ENCODE measurements at places on chromosomes 7 and 10.

- DNase-seq: no peak
These were observed 167.2 kb upstream of the FERD3L start for GRCh38 chr7:19312416-19312815.

- DNase-seq: peak; percentile 7
These were observed 34.7 kb upstream of the CALN1 start for GRCh38 chr7:72446591-72447462.

DNA sequence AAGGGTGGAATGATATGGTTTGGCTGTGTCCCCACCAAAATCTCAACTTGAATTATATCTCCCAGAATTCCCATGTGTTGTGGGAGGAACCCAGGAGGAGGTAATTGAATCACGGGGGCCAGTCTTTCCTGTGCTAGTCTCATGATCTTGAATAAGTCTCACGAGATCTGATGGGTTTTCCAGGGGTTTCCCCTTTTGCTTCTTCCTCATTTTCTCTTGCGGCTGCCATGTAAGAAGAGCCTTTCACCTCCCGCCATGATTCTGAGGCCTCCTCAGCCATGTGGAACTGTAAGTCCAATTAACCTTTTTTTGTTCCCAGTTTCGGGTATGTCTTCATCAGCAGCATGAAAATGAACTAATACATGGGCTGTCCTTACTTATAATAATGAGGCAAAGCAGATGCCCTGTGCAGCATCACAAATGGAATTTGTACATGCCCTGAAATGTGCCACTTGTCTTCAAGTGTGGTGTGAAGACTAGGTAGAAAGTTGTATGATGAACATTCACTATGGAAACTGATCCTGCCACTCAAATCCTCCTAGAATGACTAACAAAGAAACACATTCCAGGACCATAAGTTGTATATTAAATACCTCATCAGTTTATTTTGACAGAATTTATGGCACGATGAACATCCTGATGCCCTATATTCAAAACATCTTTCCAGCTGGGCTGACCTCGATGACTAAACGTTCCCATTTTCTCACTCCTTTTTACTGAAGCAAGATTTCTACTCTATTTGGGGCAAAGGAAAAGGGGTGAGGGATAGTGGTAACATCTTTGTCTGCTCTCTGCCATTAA lies 122.8 kb upstream of the CTTNBP2 start:
- DNase-seq: no peak

GRCh38 chr10:5654218-5654755 lies 12.1 kb downstream of the ASB13 start:
- DNase-seq: no peak

- DNase-seq: no peak
These were observed 82.0 kb downstream of the MKI67 start for GRCh38 chr10:128044186-128044585.

- DNase-seq: peak; percentile 35
These were observed at the start of gene GET4 for GRCh38 chr7:876077-876971. Gene GET4 (plus strand): TSS chr7:876554. CDS start chr7:876646, 92 bp downstream.

DNA sequence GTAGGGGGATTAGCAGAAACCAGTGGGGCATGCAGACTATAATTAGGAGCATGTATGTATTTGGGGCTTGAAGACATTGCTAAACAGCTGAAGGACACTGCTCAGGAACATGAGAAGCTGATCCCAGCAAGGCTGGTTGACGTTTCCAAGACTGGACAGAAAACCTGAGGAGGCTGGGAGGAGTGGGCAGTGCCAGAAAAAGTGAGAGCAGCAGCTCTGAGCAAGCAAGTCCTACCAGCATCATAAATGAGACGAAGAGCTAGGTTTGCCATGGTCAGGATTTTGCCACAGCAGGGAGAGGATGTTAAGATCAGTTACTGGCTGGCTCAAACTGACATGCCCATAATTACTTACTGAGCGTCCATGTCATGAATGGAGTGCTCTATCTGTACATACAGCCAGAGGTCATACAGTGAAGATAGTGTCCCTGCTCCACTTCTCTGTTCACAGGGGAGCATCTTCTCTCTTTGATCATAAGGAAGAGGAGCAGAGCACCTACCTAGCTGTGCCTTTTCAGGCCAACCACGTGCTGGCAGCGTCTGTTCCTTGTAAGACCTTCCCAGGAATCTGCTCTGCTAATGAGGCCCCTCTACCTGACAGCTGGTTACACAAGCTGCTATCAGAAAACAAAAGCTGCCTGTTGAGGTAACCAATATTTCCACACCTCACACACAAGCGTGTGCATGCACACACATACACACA lies 44.7 kb downstream of the PDE1C start:
- DNase-seq: no peak

DNA sequence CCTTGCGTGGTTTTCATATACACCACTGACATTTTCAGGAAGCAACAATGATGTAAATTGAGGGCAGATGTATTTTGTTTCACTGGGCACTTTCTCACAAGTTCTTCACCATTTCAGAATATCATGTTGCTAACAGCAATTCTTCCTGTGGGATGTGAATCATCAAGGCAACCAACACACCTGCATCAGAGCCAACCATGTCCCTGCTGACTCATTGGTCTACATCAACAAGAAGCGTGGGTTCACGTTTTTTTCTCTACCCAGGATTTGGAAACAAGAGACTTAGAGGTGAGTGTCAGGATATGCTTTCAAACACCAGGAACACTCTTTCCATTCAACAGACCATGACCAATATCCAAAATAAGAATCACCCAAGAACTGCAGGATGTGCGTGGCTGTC lies 203.9 kb downstream of the TEX36 start:
- DNase-seq: no peak

- DNase-seq: no peak
These were observed 99.6 kb downstream of the JMJD1C start for GRCh38 chr10:63365976-63366765.

DNA sequence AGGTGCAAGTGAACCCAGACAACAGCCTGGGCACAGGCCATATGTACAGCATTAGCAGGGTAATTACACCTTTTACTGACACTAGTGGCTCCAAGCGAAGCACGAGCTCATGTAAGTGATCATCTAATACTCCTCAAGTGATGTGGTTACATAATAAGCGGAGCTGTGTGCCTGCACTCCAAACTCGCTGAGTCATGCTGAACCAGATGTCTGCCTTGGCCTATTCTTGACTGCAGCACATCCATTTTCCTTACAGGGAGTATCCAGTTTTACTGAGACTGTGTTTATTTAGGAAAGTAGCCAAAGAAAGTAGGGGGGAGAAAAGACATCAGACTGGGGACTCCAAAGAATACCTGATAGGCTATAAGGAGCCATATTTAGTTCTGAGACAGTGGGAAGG lies 90.1 kb downstream of the GRM3 start:
- no peak for DNase-seq

DNA sequence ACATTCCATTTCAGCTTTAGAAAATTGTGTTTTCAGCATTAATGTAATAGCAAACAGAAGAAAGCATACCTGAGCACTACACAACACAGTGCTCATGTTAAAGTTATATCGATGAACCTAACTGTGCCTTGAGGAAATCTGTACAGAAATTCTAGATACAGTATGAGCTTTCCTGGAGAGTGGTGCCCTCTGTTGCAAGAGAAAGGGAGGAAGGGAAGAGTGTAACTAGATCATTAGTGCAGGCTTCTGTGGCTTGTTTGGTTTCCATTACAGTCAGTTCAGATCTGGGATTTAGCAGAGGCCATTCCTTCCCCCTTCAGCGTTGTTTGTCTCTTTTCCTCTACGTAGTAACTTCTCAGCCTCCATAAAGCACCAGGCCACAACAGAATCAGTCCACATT lies 139.7 kb downstream of the HTR7 start:
- DNase-seq: no peak

- DNase-seq: no peak
These were observed 201.7 kb upstream of the PTN start for GRCh38 chr7:137545059-137545716.

- no peak for DNase-seq
These were observed 13.7 kb downstream of the CISD1 start for GRCh38 chr10:58282615-58283014.

DNA sequence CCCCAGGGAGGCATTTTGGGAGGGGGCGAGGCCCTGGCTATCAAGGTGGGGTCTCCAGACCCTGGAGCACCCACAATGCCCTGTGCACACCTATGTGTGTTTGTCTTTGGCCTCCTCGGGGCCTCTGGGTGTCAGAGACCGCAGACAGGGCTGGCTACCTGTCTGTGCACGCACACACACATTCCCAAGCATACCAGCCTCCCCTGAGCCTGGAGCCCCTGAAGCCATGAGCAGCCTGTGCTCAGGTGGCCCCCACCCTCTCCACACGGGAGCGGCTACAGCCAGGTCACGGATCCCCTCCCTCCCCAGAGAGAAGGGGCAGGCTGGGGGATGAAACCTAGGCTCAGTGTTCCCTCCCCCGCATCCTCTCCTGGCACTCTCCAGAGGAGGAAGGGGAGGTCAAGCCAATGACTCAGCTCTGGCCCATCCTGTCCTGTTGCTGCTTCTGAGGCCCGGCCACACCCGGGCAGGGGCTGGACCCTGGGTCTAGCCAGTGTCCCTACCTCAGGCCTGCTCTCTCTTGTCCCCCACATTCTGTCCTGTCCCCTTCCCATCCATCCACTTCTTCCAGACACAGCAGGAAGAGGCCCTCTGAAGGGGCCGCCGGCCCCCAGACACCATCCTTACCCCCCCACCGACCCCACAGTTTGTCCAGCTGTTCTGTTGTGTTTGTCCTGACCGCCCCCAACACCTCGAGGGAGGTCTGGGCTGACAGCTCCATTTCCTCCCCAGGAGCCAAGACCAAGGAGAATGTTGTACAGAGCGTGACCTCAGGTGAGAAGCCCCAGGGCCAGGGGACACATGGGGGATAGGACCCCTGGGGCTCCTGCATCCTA lies 720 bp downstream of the SNCG start:
- DNase-seq: no peak

DNA sequence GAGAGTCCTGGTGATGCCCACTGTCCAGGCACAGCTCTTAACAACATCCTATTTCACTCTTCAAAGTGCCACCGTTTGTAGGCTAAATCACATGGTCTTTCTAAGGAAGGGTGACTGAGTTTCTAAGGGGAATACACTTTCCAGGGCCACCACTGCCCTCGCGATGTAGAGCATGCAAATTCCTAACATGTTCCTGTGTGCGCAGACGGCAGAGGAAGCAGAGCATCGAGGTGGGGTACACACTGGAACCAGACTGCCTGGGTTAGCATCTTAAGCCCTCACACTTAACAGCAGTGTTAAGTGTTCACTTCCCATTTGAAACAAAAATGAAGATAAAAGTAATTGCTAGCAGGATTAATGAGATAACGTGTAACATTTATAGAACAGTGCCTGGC lies 3.0 kb downstream of the VOPP1 start:
- DNase-seq: no peak

DNA sequence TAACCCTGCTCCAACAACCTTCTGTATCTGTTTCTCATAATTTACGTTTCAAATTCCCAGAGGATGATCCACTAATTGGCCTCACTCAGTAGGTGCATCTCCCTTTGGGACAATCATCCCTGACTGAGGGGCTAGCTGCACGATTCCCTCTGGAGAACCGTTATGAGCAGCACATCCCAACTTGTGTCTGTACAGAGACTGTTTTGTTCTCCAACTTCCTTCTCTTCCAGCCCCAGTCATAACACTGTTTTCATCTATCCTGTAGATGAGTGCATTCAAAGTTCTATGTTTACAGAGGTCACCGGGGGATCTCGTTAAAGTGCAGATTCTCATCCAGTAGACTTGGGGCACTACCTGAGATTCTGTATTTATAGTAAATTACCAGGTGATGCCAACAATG lies 187.2 kb downstream of the REEP3 start:
- DNase-seq: no peak

DNA sequence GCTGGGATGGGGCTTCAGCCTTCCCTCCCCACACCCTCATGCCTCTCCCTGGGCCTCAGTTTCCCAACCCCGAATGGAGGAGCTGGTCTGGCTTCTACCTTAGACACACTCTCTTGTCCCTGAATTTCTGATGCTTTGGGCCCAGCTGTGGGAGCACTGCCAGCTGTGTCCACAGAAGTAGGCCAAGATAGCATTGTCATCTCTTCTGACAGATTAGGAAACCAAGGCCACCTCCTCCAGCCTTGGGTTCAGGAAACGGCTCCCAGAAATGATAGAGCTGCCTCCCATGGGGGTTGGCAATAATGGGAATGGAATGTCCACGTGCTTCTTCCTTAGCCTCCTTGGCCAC lies 1.3 kb downstream of the PPIF start:
- no peak for DNase-seq

- DNase-seq: no peak
These were observed 64.9 kb upstream of the RELN start for GRCh38 chr7:104054362-104054761.

- DNase-seq: no peak
These were observed 355.5 kb downstream of the GLRX3 start for GRCh38 chr10:130491693-130492050.

- peak; percentile 91 for DNase-seq
These were observed 72.1 kb upstream of the TNRC18 start for GRCh38 chr7:5495581-5496375.

DNA sequence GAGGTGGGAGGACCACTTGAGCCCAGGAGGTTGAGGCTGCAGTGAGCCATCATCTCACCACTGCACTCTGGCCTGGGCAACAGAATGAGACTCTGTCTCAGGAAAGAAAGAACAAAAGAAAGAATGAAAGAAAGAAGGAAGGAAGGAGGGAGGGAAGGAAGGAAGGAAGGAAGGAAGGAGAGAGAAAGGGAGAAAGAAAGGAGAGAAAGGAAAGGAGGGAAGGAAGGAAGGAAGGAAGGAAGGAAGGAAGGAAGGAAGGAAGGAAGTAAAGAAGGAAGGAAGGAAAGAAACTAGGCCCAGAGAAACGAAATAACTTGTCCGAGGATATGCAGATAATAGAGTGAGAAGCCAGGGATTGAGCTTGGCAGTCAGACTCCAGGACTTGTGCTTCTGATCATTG lies 102.1 kb downstream of the SKIDA1 start:
- DNase-seq: no peak

DNA sequence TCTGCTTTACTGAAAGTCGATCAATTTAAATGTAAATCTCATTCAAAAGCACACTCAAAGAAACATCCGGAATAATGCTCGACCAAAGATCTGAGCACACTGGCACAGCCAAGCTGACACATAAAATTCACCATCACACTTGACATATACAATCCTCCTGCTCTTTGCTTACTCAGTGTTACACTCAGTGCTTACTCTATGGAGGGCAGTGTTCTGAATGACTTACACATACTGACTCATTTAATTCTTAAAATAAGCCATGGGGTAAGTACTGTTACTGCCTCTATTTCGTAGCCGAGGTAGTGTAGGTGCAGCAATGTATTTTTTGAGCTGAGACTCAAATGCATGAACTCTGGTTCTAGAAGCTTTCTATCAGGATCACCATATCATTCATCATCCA lies 421.5 kb upstream of the LRRN3 start:
- no peak for DNase-seq

- DNase-seq: peak; percentile 59
These were observed 1.6 kb downstream of the FAM53B start for GRCh38 chr10:124742413-124743190.

Measured in cerebellar nuclear complex (tissue), 1 donor.